ENCODE measurements at places on chromosomes 12 and 14. TPM values are rescaled to one million over a fixed set of nuclear protein-coding genes. Genes with fewer than 3 reads are reported as not detected.

GRCh38 chr14:26870722-26871617 is 273.1 kb upstream of the NOVA1 start:
- H3K27me3 ChIP-seq: no peaks in the 10 kb centered on the region
- no peak overlapping the region for H3K4me3 ChIP-seq
- H3K36me3 ChIP-seq: no peaks in the 10 kb centered on the region
- H3K27ac ChIP-seq: no peak overlapping the region

GRCh38 chr12:11811008-11811407 is 161.5 kb downstream of the ETV6 start:
- peaks cover 55% of the 10 kb centered on the region for H3K4me1 ChIP-seq
- no peaks in the 10 kb centered on the region for H3K36me3 ChIP-seq
- no peak for DNase-seq
- no peaks in the 10 kb centered on the region for H3K27me3 ChIP-seq
- H3K27ac ChIP-seq: no peak overlapping the region

GRCh38 chr14:31921721-31922120 is 155.4 kb upstream of the ARHGAP5 start:
- H3K4me3 ChIP-seq: no peak overlapping the region
- H3K27me3 ChIP-seq: no peaks in the 10 kb centered on the region
- no peaks in the 10 kb centered on the region for H3K4me1 ChIP-seq
- no peak for DNase-seq
- H3K27ac ChIP-seq: no peak overlapping the region

- H3K27me3 ChIP-seq: no peaks in the 10 kb centered on the region
- H3K36me3 ChIP-seq: no peaks in the 10 kb centered on the region
- peaks cover 12% of the 10 kb centered on the region for H3K4me1 ChIP-seq
- H3K4me3 ChIP-seq: no peak overlapping the region
Observed at GRCh38 chr12:132501204-132501940, 11.4 kb downstream of the FBRSL1 start.

- H3K36me3 ChIP-seq: no peaks in the 10 kb centered on the region
- no peak for DNase-seq
Observed at GRCh38 chr12:20196767-20197166, 171.6 kb upstream of the PDE3A start.

Gene PLA2G1B
- not detected for polyA plus RNA-seq

DNA sequence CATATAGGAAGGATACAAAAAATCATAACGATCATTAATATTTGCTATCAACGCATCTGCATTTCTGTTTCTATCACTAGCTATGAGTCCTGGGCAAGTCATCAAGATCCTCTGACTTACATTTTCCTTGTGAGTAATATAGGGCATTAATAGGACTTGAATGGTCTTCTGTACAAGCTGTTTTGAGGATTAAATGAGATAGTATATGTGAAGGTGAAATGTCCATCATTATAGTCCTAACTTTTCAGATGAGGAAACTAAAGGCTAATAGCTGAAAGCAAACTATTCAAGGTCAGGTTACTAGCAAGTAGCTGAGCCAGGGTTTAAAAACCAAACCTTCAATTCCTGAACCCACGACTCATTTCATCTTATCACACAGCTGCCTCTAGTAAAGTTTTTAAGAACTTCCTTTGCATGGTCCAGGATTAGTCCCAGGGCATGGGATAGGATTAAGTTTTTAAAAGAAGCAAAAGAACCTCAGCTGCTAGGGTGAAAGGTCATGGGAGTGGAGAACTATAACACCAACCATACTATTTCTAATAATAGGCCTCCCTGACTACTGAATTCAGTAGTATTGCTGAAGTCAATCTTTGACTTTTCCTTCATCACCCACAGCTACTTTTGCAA is 101.4 kb upstream of the ADAMTS20 start:
- H3K27me3 ChIP-seq: no peaks in the 10 kb centered on the region
- no peak overlapping the region for H3K4me3 ChIP-seq
- no peak for DNase-seq
- no peaks in the 10 kb centered on the region for H3K36me3 ChIP-seq

DNA sequence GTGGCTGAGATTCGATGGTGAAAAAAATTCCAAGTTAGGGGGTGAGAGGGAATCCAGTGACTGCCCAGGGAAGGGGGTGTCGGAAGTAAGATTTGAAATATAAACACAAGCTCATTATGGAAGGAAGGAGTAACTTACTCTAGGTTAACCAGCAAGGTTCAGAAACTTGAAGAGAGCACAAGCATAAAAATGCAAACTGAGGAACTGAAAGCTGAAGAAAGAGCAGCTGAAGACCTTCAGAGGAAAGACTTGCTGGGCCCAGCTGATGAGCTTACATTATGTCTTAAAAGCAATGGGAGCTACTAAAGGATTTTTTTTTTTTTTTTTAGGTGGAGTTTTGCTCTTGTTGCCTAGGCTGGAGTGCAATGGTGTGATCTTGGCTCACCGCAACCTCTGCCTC is 189.7 kb upstream of the GRIN2B start:
- DNase-seq: no peak
- no peak overlapping the region for H3K27ac ChIP-seq
- no peaks in the 10 kb centered on the region for H3K36me3 ChIP-seq
- no peak overlapping the region for H3K4me3 ChIP-seq
- no peaks in the 10 kb centered on the region for H3K27me3 ChIP-seq

Gene RILPL1
- 4.4 TPM for polyA plus RNA-seq

- H3K27me3 ChIP-seq: no peaks in the 10 kb centered on the region
- no peaks in the 10 kb centered on the region for H3K36me3 ChIP-seq
- no peak for DNase-seq
- no peak overlapping the region for H3K4me3 ChIP-seq
- H3K27ac ChIP-seq: no peak overlapping the region
Observed at GRCh38 chr12:108759924-108760323, 28.6 kb upstream of the CORO1C start.

DNA sequence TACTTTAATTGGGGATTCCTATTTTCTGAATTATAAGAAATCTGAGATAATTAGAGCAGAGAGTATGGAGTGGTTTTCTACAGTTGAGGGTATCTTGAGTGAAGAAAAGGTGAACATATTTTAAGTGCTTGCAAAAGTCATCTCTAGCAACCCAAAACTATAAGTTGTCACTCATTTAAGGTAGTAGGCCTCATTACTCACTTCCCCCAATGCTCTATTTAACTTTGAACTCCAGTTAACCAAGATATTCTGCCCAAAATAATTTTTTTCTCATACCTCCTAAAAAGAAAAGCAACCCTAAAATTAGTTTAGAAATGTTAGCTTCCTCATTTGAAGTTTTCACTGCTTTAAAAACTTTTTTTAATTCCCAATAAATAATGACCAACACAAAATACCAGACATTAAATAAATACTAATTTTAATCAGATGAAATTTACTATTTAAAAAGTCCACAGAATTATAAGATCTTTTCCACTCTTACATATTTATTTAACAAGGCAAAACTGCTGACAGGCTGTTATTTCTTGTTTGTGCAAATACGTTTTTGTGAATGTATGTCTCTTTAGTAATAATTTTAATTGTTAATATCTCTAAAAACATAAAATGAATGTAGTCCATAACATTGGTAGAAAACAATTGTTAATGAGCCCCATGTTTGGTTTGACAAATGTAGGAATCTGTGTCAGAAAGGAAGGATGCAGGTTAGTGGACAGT is 47.8 kb downstream of the VRK1 start:
- H3K4me1 ChIP-seq: no peaks in the 10 kb centered on the region
- peaks cover 8% of the 10 kb centered on the region for H3K36me3 ChIP-seq
- H3K27me3 ChIP-seq: no peaks in the 10 kb centered on the region

DNA sequence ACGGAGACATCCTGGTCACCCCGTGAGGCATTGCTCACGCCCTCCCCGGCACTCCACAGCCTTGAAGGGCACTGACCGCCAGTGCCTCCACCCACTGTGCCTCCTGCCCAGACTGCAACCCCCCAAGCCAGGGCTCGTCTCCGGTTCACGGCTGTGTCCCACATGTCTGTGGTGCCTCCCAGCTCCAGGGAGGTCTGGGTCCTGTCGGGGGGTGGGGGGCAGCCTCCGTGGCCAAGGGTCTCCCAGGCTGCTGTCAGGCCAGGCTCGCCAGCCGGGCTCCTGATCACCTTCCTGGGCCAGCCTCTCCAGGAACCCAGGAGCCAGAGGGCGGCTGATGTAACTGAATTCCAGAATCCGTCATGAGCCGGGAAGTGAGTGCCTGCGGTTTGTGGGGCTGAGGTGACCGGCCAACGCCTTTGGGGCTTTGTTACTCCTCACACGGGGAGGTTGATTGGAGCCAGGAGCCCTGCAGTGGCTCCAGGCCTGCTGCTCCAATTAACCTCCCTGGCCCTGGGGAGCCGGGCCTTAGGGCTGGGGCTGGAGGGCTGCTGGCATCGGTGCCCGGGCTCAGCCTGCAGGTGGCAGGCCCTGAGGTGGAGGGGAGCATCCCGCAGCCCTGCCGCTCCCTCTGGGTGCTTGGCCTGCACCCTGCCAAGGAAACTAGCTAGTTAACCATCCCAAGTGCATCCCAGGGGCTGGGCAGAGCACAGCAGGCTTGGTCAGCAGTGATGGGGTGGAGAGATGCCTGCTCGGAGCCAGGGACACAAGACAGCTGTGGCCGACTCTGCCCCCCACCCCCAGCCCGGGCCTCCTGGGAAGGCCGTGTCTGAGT is 36.4 kb upstream of the FBRSL1 start:
- H3K4me1 ChIP-seq: no peaks in the 10 kb centered on the region
- no peak for DNase-seq
- no peak overlapping the region for H3K27ac ChIP-seq
- peaks cover 53% of the 10 kb centered on the region for H3K27me3 ChIP-seq

Gene FAM181A
- polyA plus RNA-seq: not detected

DNA sequence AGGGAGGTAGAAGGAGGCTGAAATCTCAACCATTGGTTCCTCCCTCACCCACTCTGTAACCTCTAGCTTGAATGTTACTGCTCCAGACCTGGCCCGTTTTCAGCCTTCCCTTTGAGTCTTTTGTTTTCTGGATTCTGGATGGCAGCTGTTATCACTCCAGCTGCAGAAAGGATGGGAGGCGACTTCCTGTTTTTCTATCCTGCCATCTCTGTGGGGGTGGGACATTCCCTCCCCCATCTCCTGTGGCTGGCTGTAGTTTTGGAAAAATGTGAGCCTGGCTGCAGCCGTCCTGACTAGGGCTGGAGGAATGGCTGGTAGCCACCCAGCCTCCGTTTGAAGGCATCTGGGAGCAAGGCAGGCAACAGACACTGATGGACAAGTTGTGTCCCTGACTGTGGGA is 2.9 kb upstream of the PPFIBP1 start:
- peak; percentile 66 for DNase-seq
- H3K4me1 ChIP-seq: peaks cover 36% of the 10 kb centered on the region
- H3K27ac ChIP-seq: peak overlapping the region; percentile 32
- H3K4me3 ChIP-seq: no peak overlapping the region
- H3K27me3 ChIP-seq: peaks cover 4% of the 10 kb centered on the region

DNA sequence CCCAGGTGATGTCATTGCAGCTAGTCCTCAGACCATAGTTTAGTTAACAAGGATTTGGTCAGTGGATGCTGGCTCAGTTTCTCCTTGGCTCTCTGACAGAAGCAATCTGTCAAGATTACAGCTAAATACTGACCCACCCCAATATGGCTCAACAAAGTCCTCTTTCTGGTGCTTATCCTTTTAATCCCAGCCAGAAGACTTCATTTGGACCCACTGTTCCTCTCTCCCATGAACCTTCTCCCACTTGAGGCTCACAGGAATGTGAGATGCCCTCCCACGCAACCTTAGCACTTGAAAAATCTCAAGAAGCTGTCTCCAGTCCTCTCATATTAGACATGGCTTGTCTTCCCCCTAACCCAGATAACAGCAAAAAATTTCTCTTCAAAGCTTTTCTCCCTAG is 47.7 kb downstream of the C12orf50 start:
- DNase-seq: no peak
- H3K27me3 ChIP-seq: no peaks in the 10 kb centered on the region
- no peak overlapping the region for H3K4me3 ChIP-seq

- H3K4me1 ChIP-seq: no peaks in the 10 kb centered on the region
- DNase-seq: no peak
- H3K27ac ChIP-seq: no peak overlapping the region
- no peaks in the 10 kb centered on the region for H3K27me3 ChIP-seq
- H3K36me3 ChIP-seq: no peaks in the 10 kb centered on the region
- H3K4me3 ChIP-seq: no peak overlapping the region
Observed at GRCh38 chr12:104387190-104387589, 69.6 kb upstream of the CHST11 start.

- no peaks in the 10 kb centered on the region for H3K27me3 ChIP-seq
- no peak overlapping the region for H3K4me3 ChIP-seq
- H3K36me3 ChIP-seq: no peaks in the 10 kb centered on the region
- DNase-seq: no peak
- H3K4me1 ChIP-seq: peaks cover 20% of the 10 kb centered on the region
Observed at GRCh38 chr14:71384007-71384845, 477.0 kb downstream of the PCNX1 start.

Gene MSRB3
- polyA plus RNA-seq: 1.0 TPM

- no peak for DNase-seq
- no peaks in the 10 kb centered on the region for H3K36me3 ChIP-seq
- H3K4me3 ChIP-seq: no peak overlapping the region
- no peaks in the 10 kb centered on the region for H3K4me1 ChIP-seq
- H3K27me3 ChIP-seq: no peaks in the 10 kb centered on the region
Observed at GRCh38 chr12:114917307-114917706, 233.3 kb upstream of the TBX3 start.

DNA sequence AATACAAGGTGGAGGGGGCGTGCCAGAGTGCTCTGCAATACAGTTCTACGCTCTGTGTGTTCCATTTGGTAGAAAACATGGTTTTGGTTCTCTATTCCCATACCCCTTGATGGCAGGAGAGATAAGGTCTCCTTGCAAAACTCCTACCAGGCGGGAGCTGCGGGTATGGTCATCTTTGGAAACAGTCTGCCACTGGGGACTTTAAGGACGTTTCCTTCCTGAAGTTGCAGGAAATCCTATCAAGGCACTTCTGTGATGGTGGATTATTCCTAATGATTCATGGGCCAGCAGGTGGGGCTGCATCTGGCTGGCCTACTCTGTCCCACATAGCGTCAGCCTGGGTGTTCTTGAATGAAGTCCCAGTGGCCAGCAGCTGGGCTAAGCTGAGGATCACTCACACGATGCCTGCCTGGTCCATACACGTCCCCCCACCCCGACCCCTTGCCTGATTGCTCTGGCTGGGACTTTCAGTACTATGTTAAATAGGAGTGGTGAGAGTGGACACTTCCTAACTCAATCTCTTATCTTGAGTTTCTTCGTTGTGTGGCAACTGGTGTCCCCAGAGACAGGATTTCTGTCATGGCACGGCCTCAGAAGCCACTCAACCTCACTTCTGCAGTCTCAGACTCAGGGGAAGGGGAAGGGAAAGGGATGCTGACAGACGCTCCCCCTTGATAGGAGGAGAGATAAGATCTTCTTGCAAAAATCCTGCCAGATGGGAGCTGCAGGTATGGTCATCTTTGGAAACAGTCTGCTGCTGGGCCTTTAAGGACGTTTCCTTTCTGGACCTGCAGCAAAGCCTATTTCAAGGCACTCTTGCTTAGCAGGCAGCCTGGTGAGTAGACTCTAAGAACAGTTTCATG is 61.0 kb upstream of the FKBP4 start:
- no peak overlapping the region for H3K4me3 ChIP-seq
- H3K27me3 ChIP-seq: no peaks in the 10 kb centered on the region
- no peaks in the 10 kb centered on the region for H3K36me3 ChIP-seq
- DNase-seq: peak; percentile 40

All from GM23338 (cell line).